Tibial nerve (tissue), 4 donors: ENCODE measurements at places on chromosomes 16 and 17. TPM values are rescaled to one million over a fixed set of nuclear protein-coding genes. Genes with fewer than 3 reads are reported as not detected.

PPP1R27 gene
- total RNA-seq = not detected

DNA sequence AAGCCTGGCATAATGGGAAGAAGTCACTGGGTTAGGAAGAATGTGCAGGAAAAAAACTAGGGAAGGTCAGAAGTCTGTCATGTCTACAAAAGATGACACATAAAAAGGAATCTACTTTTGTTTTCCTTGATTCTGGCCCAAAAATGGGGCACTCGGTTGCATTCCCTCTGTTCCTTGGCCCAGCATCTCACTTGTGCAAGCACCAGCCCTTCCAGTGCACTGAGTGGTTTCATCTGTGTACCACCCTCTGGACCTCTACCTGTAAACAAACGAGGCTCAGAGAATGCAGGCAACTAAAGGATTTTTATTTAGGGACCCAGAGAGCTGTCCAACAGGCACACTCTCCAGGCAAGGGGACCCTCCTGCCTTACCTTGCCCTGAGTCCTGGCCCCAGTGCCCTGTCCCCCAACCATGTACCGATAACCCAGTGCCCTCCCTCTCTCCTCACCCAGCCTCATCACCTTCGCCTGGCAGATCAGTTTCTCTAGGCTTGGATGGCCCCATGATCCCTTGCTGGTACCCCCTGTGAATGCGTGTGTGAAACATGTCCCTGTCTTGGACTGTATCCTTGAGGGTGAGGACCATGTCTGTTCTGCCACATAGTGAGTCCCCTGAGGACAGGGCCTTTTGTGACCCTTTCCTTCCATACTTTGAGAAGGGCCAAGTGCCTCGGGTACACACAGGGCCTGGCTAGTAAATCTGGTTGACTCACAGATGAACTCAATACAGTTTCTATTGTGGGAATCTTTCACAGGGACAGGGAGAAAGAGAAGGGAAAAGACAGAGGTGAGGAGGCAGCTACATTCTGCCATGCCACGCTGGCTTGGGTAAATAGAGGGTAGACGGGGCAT is 13.3 kb downstream of the NXPH3 start:
- no peak for DNase-seq

DNA sequence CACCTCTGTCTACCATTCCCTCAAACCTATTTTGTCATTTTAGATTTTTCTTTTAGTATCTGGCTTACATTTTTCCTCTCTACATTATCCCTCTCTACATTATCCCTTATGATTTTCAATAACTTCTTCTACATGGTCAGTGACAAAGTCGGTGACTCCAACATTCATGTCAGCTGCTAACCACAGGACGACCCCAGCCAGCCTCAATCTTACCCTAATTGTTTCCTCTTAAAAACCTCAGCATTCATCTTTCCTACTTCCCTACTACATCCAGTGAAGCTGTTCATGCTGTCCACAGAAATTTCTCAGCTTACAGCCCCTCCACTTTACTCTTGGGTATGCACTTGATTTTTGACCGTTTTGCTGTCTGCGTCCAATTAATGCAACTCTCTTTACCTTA is 8.3 kb downstream of the MYH10 start:
- DNase-seq = no peak

DNA sequence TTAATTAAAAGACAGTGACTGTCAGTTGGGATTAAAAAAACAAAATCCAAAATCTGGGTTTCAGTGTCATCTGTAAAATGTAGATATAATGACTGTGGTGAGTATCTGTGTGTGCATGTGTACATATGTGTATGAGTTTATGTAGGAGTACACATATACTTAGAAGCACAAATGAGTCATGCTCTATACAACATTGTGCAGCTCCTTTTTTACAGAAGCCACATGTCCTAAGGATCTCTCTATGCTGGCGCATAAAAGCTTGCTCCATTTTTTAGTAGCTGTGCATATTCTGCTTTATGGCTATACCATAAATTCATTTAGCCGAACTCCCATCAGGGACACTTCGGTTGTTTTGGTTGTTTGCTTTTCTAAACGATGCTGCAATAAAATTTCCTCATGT is 125.2 kb upstream of the EEF2KMT start:
- DNase-seq = no peak

DNA sequence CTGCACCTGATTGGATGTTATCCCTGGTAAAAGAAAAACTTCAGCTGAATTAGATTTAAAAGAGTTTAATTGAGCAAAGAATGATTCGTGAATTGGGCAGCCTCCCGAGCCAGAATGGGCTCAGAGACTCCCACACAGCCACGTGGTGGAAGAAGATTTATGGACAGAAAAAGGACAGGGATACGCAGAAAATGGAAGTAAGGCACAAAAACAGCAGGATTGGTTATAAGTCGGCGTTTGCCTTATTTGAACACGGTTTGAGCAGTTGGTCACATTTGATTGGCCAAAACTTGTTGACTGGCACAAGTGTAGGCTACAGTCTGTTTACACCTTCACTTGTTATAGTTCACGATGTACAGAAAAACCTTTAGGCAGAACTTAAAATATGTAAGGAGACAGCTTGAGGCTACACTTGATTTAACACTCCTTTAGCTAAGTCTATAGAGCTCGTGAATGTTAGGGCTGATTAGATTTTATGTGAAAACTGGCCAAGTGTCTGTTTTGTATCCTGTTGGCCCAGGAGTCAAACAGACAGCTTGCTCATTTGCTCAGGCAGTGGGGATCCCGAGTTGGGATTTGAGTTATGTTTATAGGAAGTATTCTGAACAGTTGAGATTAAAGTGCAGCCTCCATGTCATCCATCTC is 119.5 kb upstream of the SHISA6 start:
- DNase-seq = no peak

DNA sequence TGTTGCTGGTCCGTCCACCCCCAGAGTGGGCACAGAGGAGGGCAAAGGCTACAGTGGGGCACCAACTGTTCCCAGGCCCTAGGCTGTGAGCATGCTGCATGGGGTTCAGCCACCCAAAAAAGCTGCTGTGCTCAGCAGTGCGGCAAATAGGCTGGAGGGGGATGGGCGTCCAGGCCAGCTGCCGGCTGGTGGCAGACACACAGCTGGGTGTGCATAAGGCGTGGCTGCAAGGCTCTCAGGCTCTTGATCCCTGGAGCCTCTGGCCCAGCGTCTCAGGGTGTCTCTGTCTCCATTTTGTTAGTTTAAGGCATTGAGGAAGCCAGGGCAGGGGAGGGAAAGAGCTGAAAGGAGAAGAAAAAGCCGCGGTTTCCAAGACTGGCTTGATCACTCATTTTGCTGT is 8.8 kb downstream of the RPL19 start:
- no peak for DNase-seq
